ENCODE measurements at places on chromosomes 5 and 9. TPM values are rescaled to one million over a fixed set of nuclear protein-coding genes. Genes with fewer than 3 reads are reported as not detected.

DNA sequence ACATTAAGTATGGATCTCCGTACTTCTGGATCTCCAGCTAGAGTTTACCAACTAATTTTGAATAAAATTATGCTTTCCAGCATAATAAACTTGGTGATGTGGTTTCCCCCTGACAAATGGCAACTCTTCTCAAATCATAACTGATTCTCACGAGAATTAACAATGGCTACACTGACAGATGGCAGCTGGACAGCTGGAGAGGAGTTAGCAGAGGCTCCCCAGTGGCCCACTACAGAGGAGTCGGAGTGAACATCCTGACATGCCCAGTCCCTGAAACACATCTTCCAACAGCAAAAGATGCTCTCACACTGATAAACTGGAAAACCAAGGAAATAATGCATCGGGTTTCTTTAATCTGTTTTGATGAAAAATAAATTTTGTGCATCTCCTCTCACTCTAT, 239.6 kb downstream of the MAN2A1 start:
- H3K27me3 ChIP-seq: no peaks in the 10 kb centered on the region
- no peak for DNase-seq
- H3K4me1 ChIP-seq: no peaks in the 10 kb centered on the region

GRCh38 chr9:94745806-94746540, 19.5 kb downstream of the AOPEP start:
- H3K27ac ChIP-seq: no peak overlapping the region
- no peaks in the 10 kb centered on the region for H3K27me3 ChIP-seq
- no peaks in the 10 kb centered on the region for H3K4me1 ChIP-seq
- no peaks in the 10 kb centered on the region for H3K36me3 ChIP-seq

- H3K4me1 ChIP-seq: no peaks in the 10 kb centered on the region
- H3K27me3 ChIP-seq: no peaks in the 10 kb centered on the region
- no peak overlapping the region for H3K27ac ChIP-seq
- DNase-seq: no peak
These were observed 97.2 kb upstream of the NREP start for GRCh38 chr5:111854186-111854585.

- H3K27ac ChIP-seq: no peak overlapping the region
- DNase-seq: no peak
- no peaks in the 10 kb centered on the region for H3K27me3 ChIP-seq
- no peak overlapping the region for H3K4me3 ChIP-seq
- H3K4me1 ChIP-seq: no peaks in the 10 kb centered on the region
These were observed 79.4 kb upstream of the ASS1 start for GRCh38 chr9:130365323-130365721.

DNA sequence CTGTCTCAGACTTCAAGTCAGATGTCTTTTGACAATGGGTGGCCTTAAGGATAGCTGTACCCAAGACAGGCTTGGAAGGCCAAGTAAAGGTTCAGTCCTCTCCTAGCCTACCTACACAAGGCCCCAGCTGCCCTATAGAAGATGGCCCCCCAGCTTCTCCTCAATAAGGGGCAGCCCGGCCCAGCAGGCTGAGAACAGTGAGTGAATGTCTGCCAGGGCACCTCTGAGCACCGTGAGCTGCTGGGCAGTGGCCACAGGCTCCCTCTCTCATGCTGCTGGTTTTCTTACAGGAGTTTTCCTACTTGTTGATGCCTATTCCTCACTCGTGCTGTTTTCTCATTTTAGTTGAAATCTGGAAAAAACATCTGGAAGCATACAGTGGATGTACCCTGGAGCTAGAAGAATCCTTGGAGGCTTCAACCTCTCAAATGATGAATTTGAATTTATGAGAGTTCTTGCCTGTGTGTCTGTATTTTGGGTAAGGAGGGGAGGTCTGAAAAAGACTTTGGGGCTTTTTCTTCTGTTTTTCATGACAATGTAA, 40.1 kb downstream of the SECISBP2 start:
- H3K27me3 ChIP-seq: no peaks in the 10 kb centered on the region
- no peaks in the 10 kb centered on the region for H3K4me1 ChIP-seq
- no peak overlapping the region for H3K27ac ChIP-seq
- H3K4me3 ChIP-seq: no peak overlapping the region
- DNase-seq: no peak

GRCh38 chr9:79287708-79288290, 284.0 kb upstream of the TLE4 start:
- H3K4me3 ChIP-seq: no peak overlapping the region
- no peaks in the 10 kb centered on the region for H3K36me3 ChIP-seq
- no peak for DNase-seq
- H3K27me3 ChIP-seq: no peaks in the 10 kb centered on the region

DNA sequence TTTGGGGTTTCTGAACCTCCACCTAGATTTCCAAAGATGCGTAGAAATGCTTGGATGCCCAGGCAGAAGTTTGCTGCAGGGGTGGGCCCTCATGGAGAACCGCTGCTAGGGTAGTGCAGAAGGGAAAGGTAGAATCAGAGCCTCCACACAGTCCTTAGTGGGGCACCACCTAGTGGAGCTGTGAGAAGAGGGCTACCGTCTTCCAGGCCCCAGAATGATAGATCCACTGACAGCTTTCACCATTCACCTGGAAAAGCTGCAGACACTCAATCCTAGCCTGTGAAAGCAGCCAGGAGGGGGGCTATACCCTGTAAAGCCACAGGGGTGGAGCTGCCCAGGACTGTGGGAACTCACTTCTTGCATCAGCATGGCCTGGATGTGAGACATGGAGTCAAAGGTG, 13.3 kb upstream of the HSDL2 start:
- no peak overlapping the region for H3K27ac ChIP-seq
- no peak for DNase-seq
- H3K4me1 ChIP-seq: no peaks in the 10 kb centered on the region

DNA sequence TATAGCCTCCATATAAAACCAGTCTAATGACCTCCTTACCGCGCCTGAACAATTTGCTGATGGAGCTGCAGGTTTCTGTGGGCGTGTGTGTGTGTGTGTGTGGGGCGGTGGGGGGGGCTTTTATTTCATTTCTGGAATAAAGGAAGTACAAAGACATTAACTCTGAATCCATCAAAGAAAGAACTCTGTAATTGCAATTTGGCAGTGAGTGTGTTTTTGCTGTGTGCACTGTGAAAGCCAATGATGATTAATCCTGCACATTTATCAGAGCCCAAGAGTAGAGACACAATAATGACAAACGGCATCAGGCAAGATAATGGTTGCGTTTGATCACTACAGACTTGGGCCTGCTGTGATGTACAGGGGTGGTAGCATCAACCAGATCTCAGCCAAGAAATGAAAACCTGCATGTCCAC, 29.3 kb upstream of the NDFIP1 start:
- H3K27me3 ChIP-seq: no peaks in the 10 kb centered on the region
- H3K36me3 ChIP-seq: no peaks in the 10 kb centered on the region

The GAS1 gene
- total RNA-seq: 0.07 TPM

Data from naive thymus-derived CD4-positive, alpha-beta T cell (primary cell).